ENCODE measurements at places on chromosomes 3 and 15. TPM values are rescaled to one million over a fixed set of nuclear protein-coding genes. Genes with fewer than 3 reads are reported as not detected.

Gene SLC12A8
- total RNA-seq = 15.5 TPM

Gene UROC1
- total RNA-seq = not detected

Gene ACTRT3
- total RNA-seq = 4.3 TPM

Gene ATP8B4
- total RNA-seq = 0.99 TPM

Gene ZNF80
- not detected for total RNA-seq

Gene SI
- total RNA-seq = not detected

Gene ISG20
- total RNA-seq = 1.9 TPM

Gene SAMD7
- total RNA-seq = not detected

Gene RAB7A
- 166 TPM for total RNA-seq

Gene XRN1
- total RNA-seq = 46.9 TPM

Gene CCR1
- 0.90 TPM for total RNA-seq
